CD4-positive, alpha-beta T cell treated with Interleukin-15 for 4 hours (primary cell): ENCODE measurements at places on chromosomes 5 and 9.

DNA sequence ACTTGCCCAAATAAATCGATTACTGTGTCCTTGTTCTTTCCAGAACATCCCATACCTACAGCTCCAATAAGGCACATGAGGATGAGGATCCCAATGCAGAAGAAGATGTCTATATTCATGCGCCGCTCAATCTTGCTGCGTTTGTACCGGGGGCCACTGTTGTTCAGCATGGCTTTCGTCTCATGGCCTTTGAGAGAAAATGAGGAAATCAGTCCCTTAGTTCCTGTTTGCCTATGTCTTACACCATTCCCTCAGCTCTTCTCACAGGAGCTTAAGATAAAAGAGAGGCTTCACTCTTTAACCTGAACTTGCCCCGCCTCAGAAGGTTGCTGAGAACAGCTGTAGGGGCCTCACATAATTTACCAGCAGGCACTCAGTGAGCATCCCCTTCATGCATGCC is 211.6 kb downstream of the ATP10B start:
- DNase-seq = no peak

- no peak for DNase-seq
These were observed 83.7 kb upstream of the SARDH start for GRCh38 chr9:133821601-133822429.

- DNase-seq = peak; percentile 8
These were observed at the start of gene PCAT7 for GRCh38 chr9:94554439-94555331. Gene PCAT7 (plus strand): TSS chr9:94555083.

- DNase-seq = no peak
These were observed 303.7 kb downstream of the CCDC171 start for GRCh38 chr9:15856591-15856990.

DNA sequence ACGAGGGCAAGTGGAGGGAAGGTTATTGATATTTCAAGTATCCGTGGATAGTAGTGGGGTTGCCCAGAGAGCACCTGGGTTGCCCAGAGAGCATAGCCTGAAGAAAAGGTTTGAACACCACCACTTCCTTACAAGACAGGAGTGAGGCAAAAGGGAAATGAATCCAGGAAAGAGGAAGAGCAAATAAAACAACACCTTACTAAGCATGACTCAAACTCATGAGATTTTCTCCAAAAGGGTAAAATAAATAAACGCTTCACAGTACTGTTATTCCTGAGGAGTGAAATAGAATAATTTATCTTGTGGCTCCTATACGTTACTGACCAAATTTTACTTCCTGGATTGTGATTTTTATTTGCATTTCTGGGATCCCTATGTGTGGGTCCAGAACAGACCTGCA is 65.2 kb upstream of the PTPRD start:
- DNase-seq = no peak

DNA sequence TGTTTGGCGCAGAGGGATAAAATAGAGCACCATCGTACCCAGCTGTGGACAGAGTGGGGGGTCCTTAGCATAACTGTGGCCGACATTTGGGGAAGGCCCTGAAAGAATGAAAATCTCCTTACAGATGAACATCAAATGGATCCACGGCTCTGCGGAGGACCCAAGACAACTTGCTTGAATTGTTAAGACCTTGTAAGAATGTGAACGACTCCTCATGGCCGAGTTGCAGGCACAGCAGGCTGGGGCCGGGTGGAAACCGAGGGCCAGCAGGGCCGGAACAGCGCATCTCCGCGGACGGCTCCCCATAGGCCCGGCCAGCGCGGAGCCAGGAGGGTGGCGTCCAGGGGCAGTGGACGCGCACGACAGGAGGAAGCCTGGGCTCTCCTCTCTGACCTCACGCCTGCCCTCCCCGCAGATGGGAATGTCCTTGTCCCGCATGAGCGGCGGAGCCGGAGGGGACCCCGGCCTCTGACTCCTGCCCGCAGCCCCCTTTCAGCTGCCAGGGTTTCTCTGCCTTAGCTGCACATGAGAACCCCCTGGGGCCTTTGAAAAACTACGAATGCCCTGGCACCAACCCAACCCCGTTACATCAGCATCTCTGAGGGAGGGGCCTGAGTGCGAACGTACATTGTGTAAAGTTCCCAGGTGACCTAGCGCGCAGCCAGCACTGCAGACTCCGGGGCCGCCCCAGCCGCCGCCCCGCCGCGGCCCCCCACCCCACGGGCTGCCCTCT is 36.2 kb upstream of the PTCH1 start:
- DNase-seq = no peak

DNA sequence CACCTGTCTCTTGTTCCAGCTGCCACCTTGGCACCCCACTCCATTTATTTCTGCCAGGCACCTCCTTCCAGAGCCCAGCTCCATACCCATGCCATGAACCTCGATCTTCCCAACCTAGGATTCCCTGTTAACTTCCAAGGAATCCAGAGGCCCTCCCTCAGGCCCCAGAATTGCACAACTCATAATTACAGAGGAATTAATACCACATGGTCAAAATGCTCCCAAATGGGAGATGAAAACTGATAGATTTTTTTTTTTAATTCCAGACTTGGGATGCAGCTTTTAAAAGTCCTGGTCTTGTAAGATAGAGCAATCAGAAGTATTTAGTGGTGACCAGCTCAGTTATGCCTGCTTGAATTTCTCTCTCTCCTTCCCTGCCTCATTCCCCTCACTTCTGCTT is 96.2 kb upstream of the CCDC112 start:
- no peak for DNase-seq

GRCh38 chr5:14582797-14583137 is 1.2 kb downstream of the OTULINL start:
- no peak for DNase-seq

- no peak for DNase-seq
These were observed 203.2 kb downstream of the CD180 start for GRCh38 chr5:66993448-66993847.

GRCh38 chr5:57665146-57665936 is 182.7 kb upstream of the ACTBL2 start:
- DNase-seq = no peak

DNA sequence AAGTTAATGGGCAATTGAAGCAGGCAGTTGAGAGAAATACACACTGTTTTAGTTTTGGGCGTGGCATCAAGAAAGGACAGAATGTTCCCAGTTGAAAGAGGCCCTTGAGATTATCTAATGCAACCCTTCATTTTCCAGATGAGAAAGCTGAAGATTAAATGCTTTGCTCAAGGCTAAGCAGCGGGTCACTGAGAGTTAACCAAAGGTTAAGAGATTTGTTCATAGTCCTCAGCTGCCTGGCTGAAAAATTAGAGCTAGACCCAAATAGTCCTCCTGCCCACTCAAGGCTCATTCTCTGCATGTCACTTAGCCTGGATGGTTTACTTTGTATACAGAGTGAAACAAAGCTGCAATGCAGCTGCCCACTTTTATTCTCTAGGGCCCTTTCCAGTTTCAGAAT is 46.7 kb upstream of the MAMDC2 start:
- DNase-seq = no peak

GRCh38 chr9:127181595-127182190 is 59.3 kb upstream of the ANGPTL2 start:
- no peak for DNase-seq

DNA sequence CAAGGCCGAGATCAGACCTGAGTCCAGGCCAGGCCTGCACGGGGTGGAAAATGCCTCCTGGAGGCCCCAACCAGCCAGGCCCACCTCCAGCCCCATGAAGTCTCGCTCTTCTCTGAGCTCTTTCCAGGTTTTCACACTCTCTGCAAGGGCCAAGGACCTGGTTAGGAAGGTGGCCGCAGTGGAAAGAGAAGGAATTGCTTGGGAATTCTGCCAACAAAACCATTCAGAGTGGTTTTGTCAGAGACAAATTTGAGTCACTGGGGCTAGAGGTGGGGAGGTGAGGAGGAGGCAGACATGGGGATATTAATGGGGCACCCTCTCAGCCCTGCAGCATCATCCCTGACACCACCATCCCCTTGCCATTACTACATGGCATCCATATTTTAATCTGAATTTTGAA is 261.0 kb downstream of the ROR2 start:
- DNase-seq = no peak

GRCh38 chr5:57276353-57276752 is 102.5 kb downstream of the GPBP1 start:
- DNase-seq = no peak

DNA sequence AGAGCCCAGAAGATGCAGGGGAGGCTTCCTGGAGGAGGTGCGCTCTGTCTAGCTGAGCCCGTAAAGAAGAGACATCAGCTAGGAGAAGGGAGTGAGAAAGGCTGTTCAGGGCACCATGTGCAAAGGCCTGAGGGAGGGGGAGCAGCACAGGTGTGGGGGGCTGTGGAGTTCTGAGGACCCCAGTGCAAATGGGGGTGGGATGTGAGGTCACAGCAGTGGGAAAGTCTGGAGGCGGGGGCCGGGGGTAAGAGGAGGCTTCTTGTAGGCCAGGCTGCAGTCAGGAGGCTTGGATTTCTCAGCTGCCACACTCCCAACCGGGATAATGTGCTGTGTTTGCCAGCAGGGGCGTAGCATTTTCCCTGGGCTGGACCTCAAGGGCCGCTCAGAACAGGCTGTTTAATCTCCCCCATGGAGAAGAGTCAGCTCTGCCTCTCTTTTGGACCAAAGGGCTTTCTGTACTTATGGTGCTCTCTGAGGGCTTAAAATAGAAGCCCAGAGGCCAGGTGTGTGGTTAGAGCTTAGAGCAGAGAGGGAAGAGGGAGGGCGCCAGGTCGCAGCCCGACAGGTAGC is 5.7 kb downstream of the NEURL1B start:
- DNase-seq = no peak

GRCh38 chr9:114121227-114122135 is 22.4 kb upstream of the KIF12 start:
- DNase-seq = no peak

- DNase-seq = no peak
These were observed 261.5 kb downstream of the CEMIP2 start for GRCh38 chr9:71506821-71507220.

DNA sequence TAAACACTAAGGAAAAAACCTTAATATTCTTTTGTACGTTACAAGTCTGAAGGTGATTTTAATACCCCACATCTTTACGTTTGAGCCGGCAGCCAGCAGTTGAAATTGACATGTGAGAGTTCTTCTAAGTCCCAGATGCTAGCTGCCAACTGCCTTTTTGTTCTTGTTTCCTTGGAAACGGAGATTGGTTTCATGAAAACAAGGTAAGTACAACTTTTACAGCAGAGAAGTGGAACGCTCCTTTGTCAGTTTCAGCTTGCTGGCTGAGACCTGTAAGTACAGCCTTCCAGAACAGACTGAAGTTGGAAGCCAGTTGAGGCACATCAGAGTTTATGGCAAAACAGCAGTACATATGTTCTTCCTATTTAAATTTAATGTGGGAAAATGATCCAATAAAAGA is 1018.4 kb upstream of the ARRDC3 start:
- no peak for DNase-seq

DNA sequence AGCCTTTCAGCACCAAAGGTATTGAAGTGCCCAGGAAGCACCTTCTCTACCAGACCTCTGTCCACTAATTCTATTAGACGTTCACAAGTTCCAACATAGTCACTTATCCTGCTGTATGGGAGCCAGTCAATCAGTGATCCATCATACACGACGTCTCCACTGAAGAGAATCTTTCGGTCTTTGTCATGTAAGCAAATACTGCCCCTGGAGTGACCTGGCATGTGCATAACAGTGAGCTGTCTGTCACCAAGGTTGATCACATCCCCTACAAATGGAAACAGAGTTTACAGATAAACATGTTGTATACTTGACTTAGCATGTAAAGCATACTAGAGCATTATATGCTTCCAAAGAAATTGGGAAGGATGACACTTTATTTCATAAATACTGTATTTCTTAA is 13.3 kb downstream of the MBLAC2 start:
- no peak for DNase-seq

DNA sequence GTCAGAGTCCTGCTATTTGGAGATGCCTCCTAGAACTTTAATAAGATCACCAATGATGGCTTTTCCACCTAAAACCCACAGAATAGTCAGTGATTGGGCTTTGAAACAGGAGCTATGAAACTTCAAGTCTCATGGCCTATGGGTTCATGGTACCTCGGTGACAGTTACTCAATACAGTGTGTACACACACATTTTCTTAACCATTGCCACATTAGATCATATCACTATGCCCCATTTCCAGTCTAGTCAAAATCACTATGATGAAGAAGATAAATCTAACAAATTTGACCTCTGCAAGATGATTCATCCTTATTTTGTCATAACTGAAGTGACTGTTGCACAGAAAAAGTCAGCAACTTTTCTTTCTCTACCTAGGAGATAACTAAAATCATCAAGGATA is 86.8 kb upstream of the OR13F1 start:
- no peak for DNase-seq

DNA sequence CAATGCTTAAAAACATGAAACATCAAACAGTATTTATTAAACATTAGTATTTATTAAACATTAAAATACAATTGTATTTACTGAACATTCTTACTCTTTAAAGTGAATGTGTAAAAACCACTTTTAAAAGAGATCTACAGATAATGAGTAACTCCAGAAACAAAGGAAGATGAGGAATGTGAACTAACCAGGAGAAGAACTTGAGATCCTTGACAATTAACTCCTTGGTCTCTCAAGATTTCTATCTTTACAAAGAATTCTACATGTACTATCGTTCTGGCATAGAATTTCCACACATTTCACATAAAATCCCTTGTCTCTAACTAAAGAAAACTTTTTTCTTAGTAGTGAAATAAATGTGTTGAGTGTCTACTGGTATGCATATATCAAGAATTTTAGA is 28.7 kb upstream of the IFNE start:
- DNase-seq = no peak

GRCh38 chr9:7974335-7974960 is 174.9 kb upstream of the DMAC1 start:
- DNase-seq = peak; percentile 8

DNA sequence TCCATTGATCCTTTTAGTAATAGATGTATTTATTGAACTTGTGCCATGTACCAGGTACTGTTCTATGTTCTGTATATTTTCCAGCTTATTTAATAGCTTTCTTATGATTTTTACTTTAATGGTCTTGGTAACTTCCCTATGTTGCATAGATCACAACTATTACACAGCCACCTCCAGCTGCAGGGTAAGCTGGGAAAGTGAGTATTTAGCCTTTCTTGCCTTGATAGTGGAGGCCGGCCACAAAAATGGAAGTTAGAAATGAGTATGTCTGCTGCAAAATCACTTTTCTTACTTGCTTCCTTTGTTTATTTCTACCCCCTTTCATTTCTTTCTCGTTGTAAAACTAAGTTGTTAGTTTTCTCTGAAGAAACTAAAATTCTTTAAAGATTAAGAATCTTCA is 43.1 kb upstream of the ANKDD1B start:
- DNase-seq = no peak

DNA sequence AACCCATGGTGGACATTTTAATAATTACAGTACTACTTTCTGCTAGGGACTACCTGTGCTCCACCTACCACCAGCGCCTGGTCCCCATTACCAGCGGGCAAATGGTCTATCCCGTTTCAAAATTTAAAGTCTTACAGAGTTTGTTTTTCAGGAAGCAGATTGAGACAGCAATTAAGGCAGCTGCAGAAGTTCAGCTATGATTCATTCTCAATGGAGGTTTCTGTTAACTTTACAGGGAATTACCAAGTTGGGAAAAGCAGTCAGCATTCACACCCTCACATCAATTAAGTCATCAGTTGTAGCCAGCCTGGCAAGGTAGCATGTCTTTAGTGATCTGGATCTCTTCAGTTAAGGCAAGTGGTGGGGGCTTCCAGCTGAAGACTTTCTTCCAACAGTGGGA is 410.6 kb upstream of the DAB2 start:
- no peak for DNase-seq

- no peak for DNase-seq
These were observed 188.6 kb upstream of the DMRT1 start for GRCh38 chr9:652914-653313.
